NAMALWA (cell line): ENCODE measurements at places on chromosomes 5 and 9.

- no peak for DNase-seq
Measured at GRCh38 chr5:84524491-84524890, 139.8 kb upstream of the EDIL3 start.

- no peak for DNase-seq
Measured at GRCh38 chr5:15620501-15620900, 120.5 kb downstream of the FBXL7 start.

DNA sequence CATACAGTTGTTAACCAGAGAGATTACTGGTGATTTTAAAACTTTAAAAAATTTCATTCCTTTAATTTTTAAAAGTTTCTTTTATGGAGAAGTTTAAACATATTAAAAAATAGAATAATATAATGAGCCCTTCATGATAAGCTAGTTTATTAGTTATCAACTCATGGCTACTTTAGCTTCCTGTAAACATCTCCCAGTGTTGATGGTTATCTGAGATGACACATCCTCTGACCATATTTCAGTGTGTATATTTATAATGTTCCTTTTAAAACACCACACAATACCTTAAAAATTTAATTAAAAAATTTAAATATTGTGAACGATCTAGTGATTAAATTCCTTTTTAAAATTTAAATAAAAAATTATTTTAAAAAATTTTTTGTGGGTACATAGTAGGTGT lies 74.1 kb downstream of the IPO11 start:
- no peak for DNase-seq

- no peak for DNase-seq
Measured at GRCh38 chr9:28930766-28931165, 1357.5 kb upstream of the C9orf72 start.

- DNase-seq = no peak
Measured at GRCh38 chr5:137792303-137792702, 38.1 kb upstream of the HNRNPA0 start.

DNA sequence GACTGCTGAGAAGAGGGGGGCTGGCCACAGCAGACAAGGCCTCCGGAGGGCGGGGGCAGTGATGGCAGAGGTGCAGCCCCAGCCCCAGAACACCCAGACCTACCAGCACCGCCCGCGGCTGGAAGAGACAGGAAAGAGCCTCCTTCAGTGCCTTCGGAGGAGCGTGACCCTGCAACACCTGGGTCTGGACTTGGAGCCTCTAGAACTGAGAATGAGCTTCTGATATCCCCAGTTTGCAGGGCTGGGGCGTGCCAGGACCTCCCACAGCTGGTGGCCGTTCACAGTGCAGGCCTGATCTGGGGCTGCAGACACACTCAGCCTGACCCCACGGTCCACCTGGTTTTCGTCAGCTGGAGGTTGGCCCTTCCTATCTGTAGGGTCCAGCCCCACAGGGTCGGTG lies 9.1 kb downstream of the LCN10 start:
- no peak for DNase-seq

DNA sequence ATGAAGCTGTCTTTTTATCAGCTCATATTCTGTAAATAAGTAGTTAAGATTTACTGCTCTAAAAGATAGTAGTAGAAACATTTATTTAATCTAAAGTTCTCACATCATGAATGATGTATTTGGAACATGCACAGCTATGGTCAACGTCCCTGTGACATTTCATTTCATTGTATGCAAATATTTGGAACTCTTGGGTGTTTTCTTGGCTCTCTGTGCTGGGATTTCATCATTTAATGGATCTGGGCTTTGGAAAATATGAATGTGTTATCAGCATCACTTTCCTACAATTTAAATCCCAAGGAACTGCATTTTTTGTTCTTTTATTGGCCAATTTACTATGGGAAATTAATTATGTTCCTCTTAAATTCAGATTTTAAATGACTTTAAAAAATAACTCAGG lies 462.9 kb downstream of the SEMA5A start:
- no peak for DNase-seq

DNA sequence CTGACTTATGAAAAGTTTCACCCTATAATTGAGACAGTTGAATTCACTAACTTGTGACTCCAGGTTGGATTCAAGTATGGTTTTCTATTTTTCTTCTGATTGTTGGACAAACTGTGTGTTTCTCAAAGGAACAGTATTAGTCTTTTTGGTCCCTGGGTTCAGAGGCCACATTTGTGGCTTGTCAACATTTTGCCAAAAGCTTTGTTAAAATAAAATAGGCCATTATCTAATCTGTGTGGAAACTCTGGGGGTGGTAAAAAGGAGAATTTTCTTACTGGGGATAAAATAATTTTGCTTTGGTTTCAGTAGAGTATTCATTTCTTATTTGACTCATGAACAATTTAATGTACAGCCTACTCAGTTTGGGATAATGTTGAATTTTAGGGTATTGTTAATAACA lies 166.3 kb downstream of the TMEM167A start:
- DNase-seq = no peak

DNA sequence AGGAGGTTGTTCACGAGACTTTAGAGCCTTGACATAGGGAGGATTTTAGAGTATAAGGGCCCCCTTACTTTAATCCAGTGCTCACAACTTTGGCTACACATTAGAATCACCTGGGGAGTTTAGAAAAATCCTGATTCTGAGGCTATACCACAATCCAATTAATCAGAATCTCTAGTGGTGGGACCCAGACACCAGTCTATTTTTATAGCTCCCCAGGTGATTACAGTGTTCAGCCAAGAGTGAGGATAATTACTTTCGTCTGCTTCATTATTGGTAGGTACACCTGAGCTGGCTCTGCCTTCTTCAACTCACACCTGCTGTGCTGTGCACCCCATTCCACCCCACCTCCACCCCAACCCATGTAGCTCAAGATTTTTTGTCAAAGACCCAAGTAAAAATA lies 141.3 kb upstream of the EPB41L4A start:
- no peak for DNase-seq

- no peak for DNase-seq
Measured at GRCh38 chr5:115330830-115331229, 34.4 kb upstream of the CCDC112 start.

DNA sequence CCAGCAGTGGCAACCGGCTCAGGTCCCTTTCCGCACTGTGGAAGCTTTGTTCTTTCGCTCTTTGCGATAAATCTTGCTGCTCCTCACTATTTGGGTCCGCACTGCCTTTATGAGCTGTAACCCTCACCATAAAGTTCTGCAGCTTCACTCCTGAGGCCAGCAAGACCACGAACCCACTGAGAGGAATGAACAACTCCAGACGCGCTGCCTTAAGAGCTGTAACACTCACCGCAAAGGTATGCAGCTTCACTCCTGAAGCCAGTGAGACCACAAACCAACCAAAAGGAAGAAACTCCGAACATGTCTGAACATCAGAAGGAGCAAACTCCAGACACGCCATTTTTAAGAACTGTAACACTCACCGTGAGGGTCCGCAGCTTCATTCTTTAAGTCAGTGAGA lies 103.5 kb downstream of the GLIS3 start:
- no peak for DNase-seq

GRCh38 chr9:114131808-114132549 lies 23.4 kb upstream of the COL27A1 start:
- no peak for DNase-seq

- no peak for DNase-seq
Measured at GRCh38 chr5:78679905-78680304, 31.3 kb upstream of the LHFPL2 start.

- DNase-seq = peak; percentile 25
Measured at GRCh38 chr9:124964056-124964455, 23.2 kb upstream of the GOLGA1 start.

GRCh38 chr5:51131266-51131665 lies 252.0 kb upstream of the ISL1 start:
- DNase-seq = no peak

DNA sequence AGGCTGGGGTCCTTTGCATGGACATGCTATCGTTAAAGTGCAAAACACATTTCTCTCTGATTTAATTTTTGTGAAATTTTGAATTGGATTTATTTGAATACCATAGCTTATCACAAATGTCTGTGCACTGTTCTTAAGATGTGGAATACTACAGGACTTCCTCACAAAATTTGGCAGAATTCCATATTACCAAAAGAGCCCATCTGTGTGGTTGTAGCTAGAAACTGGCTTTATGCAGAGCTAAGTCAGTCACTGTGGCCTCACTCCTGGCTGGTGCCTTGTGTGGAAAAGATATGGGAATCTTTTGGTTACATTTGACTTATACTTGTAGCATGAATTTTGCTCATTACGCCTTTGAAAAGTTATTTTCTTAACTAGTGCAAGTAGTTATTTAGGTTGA lies 35.5 kb downstream of the ACO1 start:
- DNase-seq = no peak

DNA sequence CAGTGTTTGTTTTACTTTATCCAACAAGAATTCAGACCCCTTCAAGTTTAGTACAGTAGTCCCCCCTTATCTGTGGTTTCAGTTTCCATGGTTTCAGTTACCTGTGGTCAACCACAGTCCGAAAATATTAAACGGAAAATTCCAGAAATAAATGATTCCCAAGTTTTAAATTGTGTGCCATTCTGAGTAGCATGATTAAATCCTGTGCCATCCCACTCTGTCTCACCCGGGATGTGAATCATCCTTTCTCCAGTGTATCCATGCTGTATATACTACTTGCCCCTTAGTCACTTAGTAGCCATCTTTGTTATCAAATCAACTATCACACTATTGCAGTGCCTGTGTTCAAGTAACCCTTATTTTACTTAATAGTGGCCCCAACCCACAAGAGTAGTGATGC lies 153.8 kb upstream of the RASA1 start:
- DNase-seq = peak; percentile 7

DNA sequence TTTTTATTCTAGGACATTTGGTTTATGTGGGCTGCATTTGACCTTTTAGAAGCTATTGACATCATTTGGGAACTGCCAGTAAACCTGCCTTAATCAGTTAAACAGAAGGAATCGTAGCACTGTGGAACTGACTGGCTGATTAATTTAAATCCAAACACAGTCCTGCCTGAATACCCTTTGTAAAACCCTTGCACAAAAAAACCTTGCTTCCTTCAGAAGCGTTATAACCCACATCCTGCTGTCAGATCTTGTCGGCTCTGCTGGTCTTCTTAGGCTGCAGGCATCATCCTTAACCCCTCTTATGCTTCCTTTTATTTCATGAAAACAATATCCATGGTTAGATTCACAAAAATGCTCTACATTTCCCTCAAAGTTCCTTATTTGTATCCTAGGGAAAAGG lies 46.3 kb downstream of the PAM start:
- no peak for DNase-seq

- no peak for DNase-seq
Measured at GRCh38 chr5:76683816-76684731, 31.9 kb upstream of the F2R start.

GRCh38 chr5:89686081-89686765 lies 723.3 kb downstream of the CETN3 start:
- no peak for DNase-seq

- DNase-seq = no peak
Measured at GRCh38 chr9:92633614-92634278, 36.2 kb downstream of the IPPK start.

GRCh38 chr5:115415143-115415491 lies 118.7 kb upstream of the CCDC112 start:
- DNase-seq = no peak

GRCh38 chr5:173318881-173319620 lies 9.2 kb downstream of the STC2 start:
- no peak for DNase-seq

GRCh38 chr9:134641173-134641989 lies at the start of gene COL5A1:
Gene COL5A1, plus strand, starts transcription at chr9:134641803. Its CDS starts 385 bp downstream, at chr9:134642188.
- DNase-seq = no peak

DNA sequence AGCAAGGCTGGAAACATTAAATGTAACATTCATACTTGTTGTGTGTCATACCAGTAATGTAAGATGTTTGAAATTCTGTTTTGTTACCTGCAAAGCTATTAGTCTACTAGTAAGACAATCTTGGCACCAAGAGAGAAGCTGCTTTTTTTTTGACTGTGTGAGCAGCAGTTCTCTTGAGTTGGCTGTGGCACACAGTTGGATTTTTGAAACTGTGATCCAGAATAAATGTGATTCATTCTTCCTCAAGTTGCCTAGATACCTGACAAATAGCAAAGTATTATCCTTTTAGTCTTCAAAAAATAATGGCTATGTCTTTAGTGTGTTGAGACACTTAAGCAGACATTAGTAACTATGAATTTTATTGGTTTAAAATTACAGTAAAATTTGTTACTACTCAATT lies 57.2 kb upstream of the HAPLN1 start:
- no peak for DNase-seq

GRCh38 chr5:140131967-140132409 lies 6.3 kb downstream of the IGIP start:
- DNase-seq = no peak

DNA sequence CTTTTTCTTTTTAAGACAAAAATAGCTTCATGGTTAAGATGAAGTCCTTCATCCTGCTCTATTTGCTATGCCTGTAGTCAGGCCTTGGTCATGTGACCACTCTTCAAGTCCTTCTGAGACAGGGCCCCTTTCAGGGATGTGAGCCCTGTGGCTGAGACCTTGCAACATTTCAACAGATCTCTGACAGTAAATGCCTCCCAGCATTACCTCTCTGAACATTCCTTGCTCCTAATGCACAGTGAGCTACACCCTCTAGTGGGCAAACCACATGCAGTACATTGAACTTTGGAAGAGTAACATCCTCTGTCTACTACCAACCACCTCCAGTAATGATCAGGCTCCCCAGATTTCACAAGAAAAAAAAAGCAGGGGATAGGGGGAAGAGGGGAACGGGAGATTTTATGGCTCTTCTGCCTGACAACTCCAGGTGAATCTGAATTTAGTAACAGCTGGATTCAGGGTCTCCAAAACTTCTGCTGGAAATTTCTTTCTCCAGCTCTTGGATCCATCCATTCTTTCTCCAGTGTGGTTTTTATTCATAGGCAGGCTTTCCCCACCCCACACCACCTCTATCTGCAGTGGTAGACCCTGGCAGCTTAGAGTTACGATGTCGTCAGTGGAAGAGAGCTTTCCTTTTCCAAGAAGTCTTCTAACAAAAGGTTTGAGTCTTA lies 8.9 kb upstream of the FBXO38 start:
- DNase-seq = peak; percentile 59

DNA sequence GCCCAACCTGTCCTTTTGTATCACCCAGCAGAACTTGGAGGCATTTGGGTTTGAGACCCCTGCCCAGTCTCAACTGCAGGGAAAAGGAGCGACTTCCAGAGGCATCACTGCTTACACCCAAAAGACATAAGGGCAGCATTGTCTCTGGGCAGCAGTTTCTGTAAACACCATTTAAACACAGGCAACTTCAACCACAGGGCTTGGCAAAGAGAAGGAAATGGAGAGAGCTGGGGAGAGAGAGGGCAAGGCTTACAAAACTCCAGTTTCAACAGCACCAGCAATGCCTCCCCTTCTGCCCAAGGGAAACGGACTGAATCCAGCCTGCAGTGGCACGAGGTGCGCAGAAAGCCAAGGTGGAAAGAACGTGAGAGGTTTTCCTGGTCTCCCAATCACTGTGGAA lies 147.6 kb downstream of the ROR2 start:
- DNase-seq = no peak
